Stimulated activated CD4-positive, alpha-beta T cell treated with anti-CD3 and anti-CD28 coated beads, Interleukin-1b, Interleukin-23, amount 100 ng/mL, for 48 hours (primary cell): ENCODE measurements at places on chromosomes 12 and 14.

DNA sequence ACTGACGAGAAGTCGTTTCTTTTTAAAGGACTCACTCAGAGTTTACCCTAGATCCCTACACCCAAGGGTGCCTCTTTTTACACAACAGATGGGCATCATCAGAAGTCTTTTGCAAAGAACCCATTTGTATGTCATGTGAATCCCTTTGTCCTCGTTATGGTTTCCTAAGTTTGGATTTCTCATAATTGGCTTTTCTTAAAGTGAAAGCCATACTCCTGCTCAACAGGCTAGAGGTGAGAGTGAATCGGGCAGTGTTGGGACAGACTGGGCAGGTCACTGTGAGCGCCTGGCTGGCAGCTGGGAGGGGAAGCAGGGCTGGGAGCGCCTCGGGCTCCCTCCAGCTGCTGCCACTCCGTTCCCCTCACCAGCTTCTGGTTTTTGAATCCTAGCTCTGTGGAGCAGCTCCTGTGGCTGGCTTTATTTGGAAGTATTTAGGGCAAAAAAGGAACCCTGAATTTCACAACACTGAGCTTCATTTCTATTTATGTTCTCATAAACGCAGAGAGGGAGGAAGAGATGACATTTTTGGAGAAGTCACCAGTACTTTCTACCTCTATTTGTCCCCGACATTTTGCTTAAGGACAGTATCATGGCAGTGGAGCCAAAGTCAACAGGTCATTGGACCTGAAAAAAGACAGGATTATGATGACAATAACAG, 63.8 kb upstream of the ACTN1 start:
- no peak for DNase-seq

GRCh38 chr12:97921979-97922722, 459.5 kb downstream of the RMST start:
- no peak for DNase-seq

- DNase-seq, result no peak
Observed at GRCh38 chr14:23347406-23348296, 5.0 kb downstream of the SLC22A17 start.

DNA sequence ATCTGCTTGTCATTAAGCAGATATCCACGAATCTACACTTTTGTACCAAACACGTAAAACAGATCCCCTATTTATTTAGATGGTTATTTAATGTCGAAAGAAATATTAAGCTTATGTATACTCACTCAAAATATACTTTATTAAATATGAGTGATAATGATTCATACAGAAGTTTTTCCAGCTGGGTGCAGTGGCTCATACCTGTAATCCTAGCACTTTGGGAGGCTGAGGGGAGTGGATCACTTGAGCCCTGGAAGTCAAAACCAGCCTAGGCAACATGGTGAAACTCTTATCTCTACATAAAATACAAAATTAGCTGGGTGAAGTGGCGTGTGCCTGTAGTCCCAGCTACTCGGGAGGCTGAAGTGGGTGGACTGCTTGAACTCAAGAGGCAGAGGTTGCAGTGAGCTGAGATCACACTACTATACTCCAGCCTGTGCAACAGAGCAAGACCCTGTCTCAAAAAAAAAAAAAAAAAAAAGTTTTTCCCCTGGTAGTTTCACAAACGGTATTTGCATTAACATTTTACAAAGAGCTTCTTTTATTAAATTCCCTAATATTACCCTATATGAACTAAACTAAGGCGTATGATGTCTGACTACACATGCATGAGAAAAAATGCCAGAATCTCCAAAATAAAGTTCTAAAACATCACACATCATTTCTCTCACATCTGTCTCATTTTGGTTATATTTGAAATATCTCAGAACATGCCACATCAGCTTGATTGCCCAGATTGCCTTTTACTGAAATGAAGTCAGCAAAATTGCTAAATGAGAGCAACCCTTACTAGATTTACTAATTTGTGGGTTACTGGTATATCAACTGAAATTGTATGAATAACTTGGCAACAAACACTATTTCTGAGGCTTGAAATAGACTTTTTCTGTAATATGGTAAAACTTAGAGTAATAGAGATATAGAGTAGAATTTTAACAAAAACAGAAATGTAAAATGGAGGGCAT, 74.9 kb downstream of the PAWR start:
- DNase-seq, result no peak

DNA sequence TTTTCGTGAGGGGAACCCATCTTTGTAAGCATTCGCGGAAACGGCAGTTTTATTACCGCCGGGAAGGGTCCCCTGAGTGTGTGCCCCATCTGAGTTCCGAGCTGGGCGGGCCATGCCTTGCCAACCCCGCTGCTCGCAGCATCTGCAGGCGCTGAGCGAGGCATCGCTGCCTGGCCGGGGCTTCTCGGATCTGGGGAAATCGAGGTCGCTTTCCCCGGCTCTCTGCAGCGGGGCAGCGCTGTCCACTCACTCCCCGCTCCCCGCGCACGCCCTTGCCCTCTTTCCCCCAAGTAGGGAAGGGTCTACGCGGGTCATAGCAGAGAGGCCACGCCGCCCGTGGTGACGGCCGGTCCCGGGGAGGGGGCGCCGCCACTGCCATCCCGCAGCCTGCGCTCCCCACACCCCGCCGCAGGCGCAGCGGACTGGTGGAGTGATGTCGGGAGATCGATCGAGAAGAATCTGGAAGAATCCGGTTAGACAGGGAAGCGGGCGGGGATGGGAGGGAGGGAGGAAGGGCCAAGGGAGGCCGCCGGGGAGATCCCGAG, 507 bp upstream of the FKBP4 start:
- DNase-seq, result peak; percentile 7

- DNase-seq, result no peak
Observed at GRCh38 chr12:65878540-65878939, 54.3 kb downstream of the HMGA2 start.

DNA sequence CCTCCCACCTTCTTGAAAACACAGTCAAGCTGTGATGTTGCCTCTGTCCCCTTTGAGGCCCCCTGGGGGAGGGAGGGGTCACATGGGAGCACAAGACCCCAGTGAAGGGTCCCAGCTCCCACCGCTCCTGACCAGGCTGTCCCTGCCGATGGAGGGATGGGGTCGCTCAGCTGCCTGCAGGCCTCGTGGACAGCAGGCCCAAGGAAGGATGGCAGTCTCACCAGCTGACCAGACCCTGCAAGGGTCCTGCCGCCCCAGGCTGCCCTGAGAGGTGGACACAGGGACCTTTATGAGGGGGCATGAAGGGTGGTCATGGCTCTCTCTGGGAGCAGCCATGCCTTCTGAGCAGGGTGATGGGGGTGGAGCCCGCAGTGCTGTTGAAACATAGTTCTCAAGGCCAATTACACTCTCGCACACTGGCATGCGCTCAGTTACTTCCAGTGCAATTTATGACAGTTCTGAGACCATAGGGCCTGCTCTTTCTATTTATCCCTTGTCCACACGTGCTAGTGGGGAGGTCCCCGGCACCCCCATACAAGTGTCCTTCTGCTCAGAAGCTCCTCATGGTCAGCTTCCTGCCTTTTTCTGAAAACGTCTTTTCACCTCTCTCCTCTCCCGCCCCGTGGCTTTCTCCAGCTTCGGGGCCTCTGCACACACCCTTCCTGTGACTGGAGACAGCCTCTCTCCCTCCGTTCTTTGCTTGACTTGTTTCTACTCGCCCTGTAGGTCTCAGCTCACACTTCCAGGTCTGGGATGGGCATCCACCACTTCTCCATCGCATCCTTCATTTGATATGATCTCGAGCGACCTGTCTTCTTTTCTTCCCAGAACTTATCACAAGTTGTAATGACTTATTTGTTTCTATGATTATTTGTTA, 313.1 kb downstream of the ADGRD1 start:
- no peak for DNase-seq

- no peak for DNase-seq
Observed at GRCh38 chr14:24986206-24986893, 63.6 kb downstream of the STXBP6 start.

- no peak for DNase-seq
Observed at GRCh38 chr12:5492562-5492961, 60.7 kb downstream of the NTF3 start.

GRCh38 chr14:52619687-52620086, 67.1 kb downstream of the GPR137C start:
- DNase-seq, result no peak

GRCh38 chr12:55972042-55972441, 1.8 kb upstream of the RAB5B start:
- no peak for DNase-seq

DNA sequence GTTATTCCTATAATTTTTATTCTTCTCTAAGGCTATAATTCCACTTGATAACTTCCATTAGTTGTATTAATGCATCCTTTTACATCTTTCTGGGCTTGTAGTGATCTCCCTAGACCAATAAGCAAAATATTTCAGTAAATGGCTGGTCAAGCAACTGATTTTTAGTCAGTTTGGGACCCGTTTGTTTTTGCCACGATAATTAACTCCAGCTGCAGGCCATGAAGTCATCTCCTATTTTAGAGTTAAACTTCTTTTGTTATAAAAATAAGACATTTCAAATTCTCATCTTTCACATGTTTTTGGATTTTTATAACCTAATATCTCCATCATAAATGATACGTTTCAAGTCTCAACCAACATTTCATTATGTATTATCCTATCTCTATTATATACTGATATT, 49.4 kb downstream of the MAGOHB start:
- no peak for DNase-seq

- peak; percentile 28 for DNase-seq
Observed at GRCh38 chr14:20440882-20441281, 4.9 kb upstream of the KLHL33 start.

- no peak for DNase-seq
Observed at GRCh38 chr12:3145033-3145432, 67.9 kb downstream of the TSPAN9 start.

DNA sequence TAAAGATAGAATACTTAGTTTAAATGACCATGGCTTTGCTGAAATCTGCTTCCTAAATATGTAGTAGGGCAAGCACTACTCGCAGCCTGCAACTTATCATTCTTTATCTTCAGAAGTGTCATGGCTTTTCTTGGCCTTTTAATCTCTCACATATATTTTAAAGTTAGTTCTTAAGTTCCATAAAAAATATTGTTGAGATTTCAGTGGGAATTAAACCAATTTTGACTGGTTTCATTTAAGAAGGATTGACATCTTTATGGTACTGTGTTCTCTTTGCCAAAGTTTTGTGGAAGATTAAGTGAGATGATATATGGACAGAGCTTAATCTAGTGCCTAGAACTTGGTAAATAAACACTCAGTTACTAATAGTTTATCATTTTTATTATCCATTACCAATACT, 56.7 kb downstream of the KIAA0586 start:
- no peak for DNase-seq

DNA sequence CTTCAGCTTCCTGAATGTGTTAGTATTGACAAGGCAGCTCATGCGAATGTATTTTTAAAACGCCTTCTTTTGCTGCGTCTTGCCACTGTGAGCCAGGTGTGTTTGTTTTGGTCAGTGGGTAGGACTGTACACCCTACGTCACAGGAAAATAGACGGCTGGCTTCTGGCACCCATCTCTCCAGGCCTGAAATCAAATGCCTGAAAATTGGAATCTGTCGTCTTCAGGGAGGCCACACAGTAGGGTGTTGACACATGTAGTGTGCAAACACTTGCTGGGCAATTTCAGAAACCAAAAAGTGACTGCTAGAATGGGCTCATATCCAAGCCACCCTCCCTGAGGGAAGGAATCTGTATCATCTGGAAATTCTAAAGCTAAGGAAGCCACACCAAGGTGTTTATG, 209.3 kb downstream of the TTC8 start:
- DNase-seq, result no peak

DNA sequence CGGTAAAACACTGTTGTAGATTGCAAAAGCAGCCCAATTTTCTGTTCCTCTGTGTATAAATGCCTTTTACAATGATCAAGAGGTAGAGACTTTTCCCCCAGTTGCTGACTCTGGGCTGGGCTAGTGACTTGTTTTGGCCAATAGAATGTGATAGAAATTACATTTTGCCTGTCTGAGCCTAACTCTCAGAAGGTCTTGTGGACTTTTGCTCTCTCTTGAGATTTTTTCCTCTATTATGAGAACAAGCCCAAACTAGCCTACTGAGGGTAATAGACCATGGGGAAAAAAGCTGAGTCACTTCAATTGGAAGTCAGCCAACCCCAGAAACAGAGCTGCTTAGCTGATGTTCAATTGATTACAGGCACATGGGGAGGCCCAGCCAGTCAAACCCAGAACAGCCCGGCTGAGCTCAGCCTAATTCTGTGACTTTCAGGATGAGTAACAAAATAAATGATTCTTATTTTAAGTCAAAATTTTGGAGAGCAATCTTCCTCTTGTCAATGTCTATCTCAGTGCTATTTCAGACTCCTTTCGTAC, 61.4 kb downstream of the MYF5 start:
- DNase-seq, result peak; percentile 63

DNA sequence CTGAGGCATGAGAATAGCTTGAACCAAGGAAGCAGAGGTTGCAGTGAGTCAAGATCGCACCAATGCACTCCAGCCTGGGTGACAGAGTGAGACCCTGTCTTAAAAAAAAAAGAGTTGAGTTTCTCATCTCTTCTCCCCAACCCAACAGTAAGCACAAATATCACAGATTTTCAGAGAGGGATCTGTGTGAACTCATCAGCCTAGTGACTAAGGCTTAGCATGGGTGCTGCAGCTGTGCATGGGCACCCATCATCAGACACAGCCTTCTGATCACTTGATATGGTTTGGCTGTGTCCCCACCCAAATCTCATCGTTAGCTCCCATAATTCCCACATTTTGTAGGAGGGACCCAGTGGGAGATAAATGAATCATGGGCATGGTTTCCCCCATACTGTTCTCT, 298.9 kb downstream of the PCNX1 start:
- DNase-seq, result no peak

DNA sequence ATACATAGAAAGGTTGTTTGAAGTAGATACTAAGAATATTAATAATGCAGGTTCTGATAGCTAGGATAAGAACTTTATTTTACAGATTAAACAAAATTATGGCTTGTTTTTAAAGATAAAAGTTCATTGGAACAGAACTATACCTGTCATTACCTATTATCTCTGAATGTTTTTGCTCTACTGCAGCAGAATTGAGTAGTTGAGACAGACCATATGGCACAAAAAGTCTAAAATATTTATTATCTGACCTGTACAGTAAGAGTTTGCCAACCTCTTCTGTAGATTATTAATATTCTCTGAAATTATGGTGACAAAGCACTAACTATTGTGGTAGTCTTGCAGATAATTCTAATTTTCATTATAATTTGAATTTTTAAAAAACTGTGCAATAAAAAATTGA, 829.1 kb upstream of the MGAT4C start:
- DNase-seq, result no peak

DNA sequence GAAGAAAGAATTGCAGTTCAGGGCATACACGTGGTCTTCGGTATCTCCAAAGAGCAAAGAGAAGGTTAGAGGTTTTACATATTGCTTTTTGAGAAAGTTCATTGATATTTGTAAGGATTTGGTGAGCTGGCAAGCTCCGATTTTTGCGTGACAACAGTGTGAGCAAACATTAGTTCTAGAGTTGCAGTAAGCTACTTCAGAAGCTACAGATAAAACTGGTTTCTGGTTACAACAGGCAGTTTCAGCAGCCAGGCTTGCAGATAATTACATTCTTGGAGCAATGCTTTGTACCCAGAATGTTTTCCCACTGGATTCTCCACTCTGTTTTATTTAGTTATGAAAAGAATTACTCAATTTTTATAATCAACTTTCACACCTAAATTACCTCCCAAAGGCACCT, 28.2 kb downstream of the KLRK1 start:
- no peak for DNase-seq

GRCh38 chr12:109621211-109621694, 47.7 kb downstream of the MVK start:
- DNase-seq, result no peak

GRCh38 chr14:78075033-78075432, 95.1 kb upstream of the NRXN3 start:
- DNase-seq, result no peak

GRCh38 chr12:89278862-89279261, 73.4 kb downstream of the DUSP6 start:
- DNase-seq, result no peak

- DNase-seq, result no peak
Observed at GRCh38 chr12:125944446-125944845, 879.2 kb downstream of the AACS start.
